AG09319 (cell line): ENCODE measurements at places on chromosomes 7 and 10.

DNA sequence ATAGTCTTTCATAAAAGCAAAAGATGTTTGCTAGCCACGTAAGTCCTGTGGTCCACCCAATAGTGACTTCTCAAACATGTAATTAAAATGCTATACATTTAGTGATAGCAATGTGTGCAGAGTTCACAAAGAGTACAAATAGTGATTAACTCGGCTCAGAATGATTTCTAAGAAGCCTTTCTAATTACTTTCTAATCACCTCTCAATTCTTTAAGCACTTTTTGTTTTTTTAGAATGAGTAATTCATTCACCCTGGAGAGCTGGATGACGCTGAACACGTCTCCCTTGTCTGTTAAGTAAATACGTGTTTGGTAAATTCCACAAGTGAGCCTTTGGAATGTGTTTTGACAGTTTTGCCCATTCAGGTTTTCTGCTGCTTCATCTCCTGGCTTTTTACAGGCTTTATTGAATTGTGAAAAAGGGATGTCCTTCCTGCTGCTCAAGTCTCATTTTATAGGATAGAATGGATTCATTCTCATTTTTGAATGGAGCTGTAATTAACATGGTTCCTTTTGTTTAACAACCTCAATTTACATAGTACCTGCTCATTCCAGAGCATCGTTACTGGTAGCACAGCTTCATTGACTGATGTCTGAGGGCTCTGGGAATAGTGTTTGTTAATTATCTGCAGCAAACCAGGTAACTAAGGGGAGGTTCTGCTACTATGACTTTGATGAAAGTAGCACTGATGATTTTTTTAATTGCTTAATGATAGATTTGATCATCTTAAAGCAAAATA lies 212.1 kb downstream of the VTI1A start:
- DNase-seq: no peak

DNA sequence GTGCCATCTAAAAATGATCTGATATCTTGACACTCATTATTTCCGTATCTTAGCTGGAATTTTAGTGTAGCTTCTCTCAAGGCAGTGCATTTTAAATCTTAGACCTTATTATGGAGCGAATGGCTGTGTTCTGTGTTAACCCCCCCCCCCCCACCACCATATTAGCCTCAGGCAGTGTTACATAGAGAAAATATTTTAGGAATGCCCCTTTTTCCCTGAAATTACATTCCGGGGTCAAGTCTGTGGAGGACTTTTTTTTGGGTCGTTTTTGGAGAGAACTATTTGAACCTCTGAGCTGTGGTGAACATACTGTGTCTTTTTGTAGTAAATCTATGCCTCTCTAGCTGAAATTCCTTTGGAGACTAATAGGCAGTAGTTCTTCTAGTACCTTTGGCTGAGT lies 3.1 kb downstream of the CCDC126 start:
- no peak for DNase-seq

- no peak for DNase-seq
Observed at GRCh38 chr10:601660-601963, 87.9 kb downstream of the DIP2C start.

GRCh38 chr10:52818019-52818418 lies 45.4 kb upstream of the MBL2 start:
- DNase-seq: no peak

DNA sequence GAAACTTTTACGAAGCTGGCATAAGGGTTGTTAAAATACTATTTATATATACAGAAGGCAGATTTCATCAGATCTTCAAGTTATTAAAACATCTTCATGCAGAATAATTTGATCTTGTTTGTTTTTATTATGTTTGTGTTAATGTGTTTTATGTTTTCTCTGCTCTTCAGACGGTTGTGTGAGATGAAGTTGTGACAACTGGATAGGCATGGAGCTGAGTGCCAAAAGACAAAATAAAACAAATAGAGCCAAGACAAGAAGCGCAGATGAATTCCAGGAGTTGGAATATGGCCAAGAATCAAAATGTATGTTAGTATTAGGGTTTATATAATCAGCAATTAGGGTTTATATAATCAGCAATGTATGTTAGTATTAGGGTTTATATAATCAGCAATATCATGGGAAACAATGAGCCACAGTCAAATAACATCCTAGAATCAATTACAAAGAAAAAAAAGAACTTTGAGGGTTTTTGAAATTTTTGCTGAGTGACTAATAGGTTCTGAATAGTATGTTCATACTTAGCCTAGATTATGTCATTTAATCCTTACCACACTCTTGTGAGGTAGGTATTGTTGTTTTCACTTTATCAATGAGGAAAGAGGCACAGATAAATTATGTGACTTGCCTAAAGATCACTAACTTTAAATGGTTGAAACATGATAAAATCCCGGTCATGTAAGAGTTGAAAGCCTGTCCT lies 488.0 kb upstream of the STEAP1 start:
- DNase-seq: no peak
